ENCODE measurements at places on chromosomes 13 and 19.
A peak's percentile ranks its signal among the peaks of the same experiment; 100 is the strongest.

DNA sequence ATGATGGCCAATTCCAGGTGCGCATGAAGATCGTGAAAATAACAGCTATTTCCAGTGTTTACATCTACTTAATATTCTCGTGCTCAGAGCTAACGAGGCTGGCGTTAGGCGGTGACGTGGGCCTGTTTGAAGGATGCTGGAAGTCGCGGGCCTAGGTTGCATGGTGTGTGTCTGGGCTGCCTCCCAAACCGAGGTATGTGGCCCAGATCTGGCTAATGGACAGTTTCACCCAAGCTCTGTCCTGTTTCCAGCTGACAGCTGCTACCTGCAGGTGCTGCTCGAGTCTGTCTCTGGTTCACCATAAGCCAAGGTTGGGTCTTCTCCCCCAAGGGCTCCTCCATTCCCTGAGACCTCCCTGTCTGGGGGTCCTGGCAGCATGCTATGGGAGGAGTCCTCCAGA, 40.5 kb upstream of the KCTD15 start:
- DNase-seq = no peak

- DNase-seq = no peak
Measured at GRCh38 chr13:70612881-70613280, 504.6 kb upstream of the KLHL1 start.

DNA sequence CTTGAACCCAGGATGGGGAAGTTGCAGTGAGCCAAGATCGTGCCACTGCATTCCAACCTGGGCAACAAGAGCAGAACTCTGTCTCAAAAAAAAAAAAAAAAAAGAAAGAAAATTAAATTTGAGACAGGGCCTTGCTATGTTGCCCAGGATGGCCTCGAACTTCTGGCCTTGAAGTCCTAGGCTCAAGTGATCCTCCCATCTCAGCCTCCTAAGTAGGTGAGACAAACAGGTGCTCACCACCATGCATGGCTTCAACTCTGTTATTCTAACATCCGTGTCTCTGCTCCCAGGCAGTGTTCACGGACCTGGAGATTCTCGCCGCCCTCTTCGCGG, 40.3 kb downstream of the PDE4A start:
- no peak for DNase-seq

GRCh38 chr19:15466851-15467733, 2.7 kb upstream of the RASAL3 start:
- DNase-seq = peak; percentile 83

DNA sequence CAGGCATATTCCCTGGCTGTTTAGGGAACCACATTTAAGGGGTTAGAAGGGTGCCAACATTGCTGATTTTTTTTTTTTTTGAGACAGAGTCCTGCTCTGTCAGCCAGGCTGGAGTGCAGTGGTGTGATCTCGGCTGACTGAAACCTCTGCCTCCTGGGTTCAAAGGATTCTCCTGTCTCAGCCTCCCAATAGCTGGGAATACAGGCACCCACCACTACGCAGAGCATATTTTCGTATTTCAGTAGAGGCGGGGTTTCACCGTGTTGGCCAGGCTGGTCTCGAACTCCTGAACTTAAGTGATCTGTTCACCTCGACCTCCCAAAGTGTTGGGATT, 7.8 kb upstream of the CRX start:
- no peak for DNase-seq

- DNase-seq = no peak
Measured at GRCh38 chr19:16370641-16371391, 46.2 kb downstream of the KLF2 start.

- no peak for DNase-seq
Measured at GRCh38 chr13:71459708-71460107, 407.3 kb downstream of the DACH1 start.

GRCh38 chr19:31257426-31258130, 91.7 kb downstream of the TSHZ3 start:
- no peak for DNase-seq

DNA sequence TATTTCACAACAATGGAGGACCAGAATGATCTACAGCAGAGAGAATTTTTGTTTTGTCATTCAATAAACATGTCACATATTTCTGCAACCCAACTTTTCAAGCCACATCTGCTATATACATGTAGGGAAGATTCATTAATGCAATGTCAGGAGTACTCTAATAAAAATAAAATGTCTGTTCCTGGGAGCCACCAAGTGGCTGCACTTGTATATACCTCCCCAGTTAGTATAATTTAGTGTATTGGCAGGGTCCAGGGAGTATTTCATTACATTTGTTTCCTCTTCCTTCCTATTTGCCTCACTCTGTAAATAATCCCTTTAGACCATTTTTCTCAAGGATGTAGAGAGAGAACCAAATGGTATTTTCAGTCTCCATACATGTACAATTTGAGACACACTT, 1169.0 kb downstream of the DIAPH3 start:
- DNase-seq = no peak
